ENCODE measurements at places on chromosomes 2 and 18.

GRCh38 chr2:45612731-45613130, 1.7 kb upstream of the SRBD1 start:
- peak; percentile 71 for DNase-seq

DNA sequence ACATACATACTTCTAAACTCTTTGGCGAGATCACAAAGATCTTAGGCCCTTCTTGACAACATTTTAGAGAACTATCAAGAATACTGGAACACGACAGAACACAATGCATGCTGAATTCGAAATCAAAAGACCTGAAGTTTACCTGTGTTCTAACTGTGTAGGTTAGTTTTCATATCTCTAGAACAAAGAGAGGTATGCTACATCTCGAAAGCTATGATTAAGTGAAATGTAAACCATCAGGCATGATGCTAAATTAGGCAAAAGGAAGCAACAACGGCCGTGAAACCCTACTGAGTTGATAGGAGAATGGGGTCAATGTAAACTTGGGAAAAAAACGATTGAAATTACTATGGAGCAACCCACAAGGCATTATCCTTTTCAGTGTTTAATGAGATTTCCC, 43.7 kb downstream of the IKZF2 start:
- DNase-seq: no peak

DNA sequence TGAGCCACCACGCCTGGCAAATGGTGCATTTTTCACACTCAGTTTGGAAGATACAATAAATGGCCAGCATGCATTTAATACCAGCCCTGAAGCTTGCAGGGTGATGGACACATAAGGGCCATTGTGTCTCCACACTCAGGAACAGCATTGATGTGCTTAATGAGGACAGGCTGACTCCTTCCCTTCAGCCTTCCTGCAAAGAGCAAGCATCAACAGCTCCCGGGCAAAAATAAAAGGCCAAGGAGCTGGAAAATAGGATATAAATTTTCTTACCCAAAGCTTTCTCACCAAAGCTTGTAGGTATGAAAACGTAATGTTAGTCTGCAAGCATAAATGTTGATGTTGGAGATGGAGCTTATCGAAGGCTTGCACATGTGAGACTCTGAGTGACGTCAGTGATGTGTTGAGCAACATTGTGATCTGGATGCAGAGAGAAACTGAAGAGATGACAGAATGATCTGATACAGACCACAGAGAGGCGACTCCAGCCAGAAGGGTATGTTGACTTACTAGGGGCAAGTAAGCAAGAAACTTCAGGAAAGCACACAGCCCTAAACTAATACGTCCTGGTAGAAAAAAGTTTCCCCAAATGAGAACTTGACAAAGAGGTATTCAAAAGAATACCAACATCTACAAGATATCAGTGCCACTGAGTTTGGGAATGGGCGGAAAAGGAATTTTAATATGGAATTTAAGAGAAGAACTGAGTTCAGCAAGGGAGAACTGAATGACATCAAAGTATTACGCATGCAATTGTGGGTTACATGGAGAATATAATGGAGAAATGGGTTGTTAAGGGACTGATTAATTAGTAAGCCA, 256.5 kb downstream of the TGIF1 start:
- peak; percentile 58 for DNase-seq

GRCh38 chr2:103254611-103255010, 492.8 kb downstream of the TMEM182 start:
- DNase-seq: no peak

GRCh38 chr2:174516501-174517378, 29.9 kb upstream of the GPR155 start:
- no peak for DNase-seq

- DNase-seq: no peak
These were observed 11.9 kb downstream of the NGEF start for GRCh38 chr2:233000886-233001750.

- DNase-seq: no peak
These were observed 120.5 kb downstream of the EIPR1 start for GRCh38 chr2:3257166-3257565.

- no peak for DNase-seq
These were observed 101.8 kb downstream of the SOX11 start for GRCh38 chr2:5794012-5794411.

DNA sequence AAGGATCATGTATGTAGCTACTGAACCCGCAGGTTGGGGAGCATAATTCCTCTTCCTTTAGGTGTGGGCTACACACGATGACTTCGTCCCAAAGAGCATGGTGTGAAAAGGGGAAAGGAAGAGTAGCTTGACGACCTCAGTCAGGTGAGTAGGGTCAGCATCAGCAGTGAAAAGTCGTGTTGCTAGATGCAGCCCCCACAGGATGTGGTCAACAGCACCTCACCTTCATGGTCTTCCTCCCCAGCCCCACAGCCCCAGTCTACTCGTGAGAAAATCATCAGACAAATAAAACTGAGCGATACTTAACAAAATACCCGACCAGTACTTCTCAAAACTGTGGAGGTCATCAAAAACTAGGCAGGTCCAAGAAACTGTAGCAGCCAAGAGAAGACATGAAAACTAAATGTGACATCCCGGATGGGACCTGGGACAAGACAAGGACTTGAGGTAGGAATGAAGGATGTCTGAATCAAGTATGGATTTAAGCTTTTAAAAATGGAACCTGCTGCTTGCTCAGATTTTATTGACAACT, 77.5 kb upstream of the NFATC1 start:
- no peak for DNase-seq

DNA sequence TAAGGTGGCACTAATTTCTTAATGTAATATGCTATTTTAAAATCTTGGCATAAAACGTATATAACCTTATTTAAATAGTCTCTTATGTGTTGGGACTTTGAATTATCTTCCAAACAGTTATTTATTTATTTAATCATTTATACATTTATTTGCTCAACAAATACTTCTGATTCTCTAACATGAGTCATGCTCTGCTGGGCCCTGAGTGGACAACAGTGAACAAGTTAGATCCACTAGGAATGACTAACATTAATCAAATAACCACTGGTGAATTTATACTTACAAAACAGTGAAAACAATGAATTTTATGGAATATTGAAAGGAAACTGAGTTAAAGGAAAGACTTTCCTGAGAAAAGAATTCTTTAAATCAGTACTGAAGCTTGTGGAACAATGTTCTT, 1257.2 kb upstream of the CHAC2 start:
- peak; percentile 41 for DNase-seq

GRCh38 chr2:176291809-176292283, 22.6 kb downstream of the MTX2 start:
- DNase-seq: no peak

DNA sequence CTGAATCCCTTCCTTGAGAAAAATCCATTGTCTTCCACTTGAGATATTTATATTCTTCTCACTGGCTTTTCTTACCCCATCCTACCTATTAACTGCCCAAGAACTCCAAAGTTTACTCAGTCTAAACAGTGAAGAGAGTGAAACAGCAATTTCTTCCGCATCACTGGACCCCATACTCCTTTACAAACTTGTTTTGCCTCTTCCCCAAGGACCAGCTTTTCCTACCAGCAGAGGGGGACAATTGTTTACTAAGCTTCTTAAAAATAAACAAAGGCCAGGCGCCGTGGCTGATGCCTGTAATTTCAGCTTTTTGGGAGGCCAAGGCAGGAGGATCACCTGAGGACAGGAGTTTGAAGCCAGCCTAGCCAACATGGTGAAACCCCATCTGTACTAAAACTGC, 52.0 kb downstream of the LRATD1 start:
- DNase-seq: no peak

GRCh38 chr2:138333677-138334076, 167.9 kb upstream of the SPOPL start:
- no peak for DNase-seq

DNA sequence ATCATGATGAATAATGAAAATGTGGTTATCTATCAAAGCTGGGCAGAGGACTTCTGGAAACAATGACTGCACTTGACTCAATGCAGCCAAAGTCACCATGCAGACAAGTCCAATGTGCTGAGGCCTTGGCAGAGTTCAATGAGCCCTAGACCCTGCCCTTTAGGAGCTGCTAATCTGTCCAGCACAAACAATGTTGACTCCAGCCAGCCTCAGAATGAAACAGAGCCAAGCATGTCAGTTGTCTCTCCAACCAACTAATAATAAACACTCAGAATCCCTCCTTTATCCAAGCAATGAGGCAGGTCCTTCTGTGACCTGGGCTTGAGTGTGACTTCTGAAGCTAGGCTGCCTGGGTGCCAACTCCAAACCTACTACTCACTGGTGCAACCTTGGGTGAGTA, 270.6 kb downstream of the BCL11A start:
- no peak for DNase-seq

DNA sequence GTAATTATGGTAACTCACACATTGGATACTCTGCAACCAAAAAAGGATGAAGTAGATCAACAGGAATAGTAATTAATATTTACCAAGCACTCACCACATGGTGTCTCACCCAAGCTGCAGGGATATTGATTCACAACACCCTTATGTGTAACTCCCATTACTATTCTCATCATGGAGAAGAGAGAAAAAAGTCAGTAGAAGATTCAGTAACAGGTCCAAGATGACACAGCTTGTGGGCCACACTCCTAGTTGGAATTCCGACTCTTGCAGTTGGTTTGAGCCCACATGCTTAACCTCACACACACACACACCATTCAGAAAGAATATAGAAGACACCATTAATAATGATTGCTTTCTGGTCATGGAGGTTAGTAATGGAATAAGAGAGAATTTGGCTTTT, 1.7 kb upstream of the MLPH start:
- no peak for DNase-seq

- DNase-seq: no peak
These were observed 88.6 kb upstream of the ACAA2 start for GRCh38 chr18:49901862-49902340.

DNA sequence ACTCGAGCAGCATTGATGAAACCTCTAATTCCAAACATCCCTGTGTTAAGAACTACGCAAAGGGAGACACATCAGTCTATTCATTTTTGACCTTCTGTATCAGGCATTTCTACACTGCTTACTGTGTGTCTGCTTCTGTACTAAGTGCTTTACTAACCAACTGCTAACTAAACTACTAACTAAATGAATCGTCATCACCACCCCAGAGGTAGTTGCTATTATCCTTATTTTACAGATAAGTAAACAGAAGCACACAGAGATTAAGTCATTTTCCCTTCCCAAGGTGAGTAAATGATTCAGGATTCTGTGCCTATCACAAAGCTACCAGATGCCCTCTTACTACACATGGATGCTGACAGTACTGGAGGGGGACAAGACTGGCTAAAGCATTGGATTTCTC, 284.1 kb downstream of the AGPS start:
- no peak for DNase-seq

GRCh38 chr18:24490539-24490938, 30.1 kb downstream of the HRH4 start:
- DNase-seq: no peak

- no peak for DNase-seq
These were observed 86.5 kb downstream of the MEIS1 start for GRCh38 chr2:66521291-66521922.

GRCh38 chr18:32550963-32551362, 80.3 kb upstream of the GAREM1 start:
- DNase-seq: no peak

DNA sequence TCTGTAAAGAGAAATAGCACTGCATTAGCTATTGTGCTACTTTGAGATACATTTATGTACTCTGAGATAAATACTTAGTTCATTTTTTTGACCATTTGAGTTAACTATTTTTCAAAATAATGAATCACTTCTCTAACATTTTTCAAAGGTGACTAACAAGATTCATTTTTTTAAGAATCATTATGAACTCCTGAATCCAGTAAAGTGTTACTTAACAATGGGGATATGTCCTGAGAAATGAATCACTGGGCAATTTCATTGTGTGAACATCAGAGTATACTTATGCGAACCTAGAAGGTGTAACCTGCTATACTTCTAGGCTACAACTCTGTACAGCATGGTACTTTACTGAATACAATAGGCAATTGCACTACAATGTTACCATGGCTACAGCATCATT, 355.8 kb downstream of the ARL6IP6 start:
- DNase-seq: no peak

DNA sequence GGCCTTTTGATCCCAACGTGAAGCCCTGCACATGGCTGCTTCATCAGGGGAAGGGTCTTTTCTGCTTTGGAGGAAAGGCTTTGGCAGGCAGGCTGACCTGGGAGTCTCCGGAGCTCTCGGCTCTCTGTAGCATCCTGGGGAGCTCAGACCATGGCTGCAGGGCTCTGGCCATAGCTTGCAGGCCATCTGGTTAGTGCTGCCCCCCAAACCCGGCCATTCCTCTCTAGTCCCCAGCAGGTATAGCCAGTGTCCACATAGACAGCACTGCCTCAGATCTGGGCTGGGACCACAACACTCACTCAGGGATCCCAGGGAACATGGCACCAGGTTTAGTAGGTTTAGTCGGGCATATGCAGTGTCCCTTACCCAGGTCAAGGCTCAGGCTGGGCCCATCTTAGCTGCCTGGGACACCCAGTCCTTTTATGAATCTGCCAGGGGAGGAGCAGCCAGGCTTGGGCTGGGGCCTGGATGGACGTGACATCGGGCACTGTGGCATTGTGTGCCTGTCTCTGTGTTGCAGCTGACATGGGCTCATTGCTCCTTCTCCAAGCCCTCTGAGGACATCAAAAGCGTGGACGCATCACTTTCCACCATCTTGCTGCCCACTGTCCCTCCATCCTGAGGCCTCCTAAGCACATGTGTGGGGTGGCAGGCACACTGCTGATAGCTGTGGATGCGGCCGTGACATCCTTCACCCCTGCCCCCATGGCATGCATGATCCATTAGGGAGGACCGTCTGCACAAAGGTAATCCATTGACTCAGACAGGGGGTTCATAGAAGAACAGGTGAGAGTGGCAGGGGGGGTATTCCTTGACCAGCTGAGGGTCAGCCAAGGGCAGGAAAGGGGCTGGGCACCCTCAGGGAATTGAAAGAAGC, 19.2 kb upstream of the GPR35 start:
- DNase-seq: no peak
